ENCODE measurements at places on chromosomes 2 and 18.

GRCh38 chr18:35409911-35410310 lies 32.8 kb upstream of the ZNF396 start:
- DNase-seq, result no peak

- DNase-seq, result no peak
These were observed 72.5 kb downstream of the ACOXL start for GRCh38 chr2:110804915-110805314.

- DNase-seq, result no peak
These were observed 100.9 kb upstream of the SERTAD2 start for GRCh38 chr2:64754570-64754969.

- peak; percentile 8 for DNase-seq
These were observed 92.6 kb downstream of the VAPA start for GRCh38 chr18:10006311-10006893.

GRCh38 chr2:119416299-119416923 lies 15.2 kb upstream of the TMEM37 start:
- no peak for DNase-seq

DNA sequence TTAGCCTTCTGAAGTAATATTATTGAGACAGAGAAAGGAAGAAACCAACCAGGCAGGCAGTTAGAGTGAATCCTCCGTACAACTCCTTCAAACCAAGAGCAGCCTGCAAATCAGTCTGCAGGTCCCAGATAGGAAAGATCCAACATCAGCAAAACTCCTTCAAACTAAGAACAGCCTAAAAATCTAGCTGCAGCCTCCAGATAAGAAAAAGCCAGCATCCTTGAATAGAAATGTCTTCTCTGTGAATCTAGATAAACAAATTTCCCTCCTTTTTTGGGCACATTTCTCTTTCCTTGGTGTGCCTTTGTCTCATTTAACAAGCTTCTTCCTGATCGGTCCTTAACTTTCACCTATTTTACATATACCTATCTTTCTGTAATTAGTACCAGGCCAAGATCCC lies 1004.6 kb upstream of the TMEFF2 start:
- no peak for DNase-seq

DNA sequence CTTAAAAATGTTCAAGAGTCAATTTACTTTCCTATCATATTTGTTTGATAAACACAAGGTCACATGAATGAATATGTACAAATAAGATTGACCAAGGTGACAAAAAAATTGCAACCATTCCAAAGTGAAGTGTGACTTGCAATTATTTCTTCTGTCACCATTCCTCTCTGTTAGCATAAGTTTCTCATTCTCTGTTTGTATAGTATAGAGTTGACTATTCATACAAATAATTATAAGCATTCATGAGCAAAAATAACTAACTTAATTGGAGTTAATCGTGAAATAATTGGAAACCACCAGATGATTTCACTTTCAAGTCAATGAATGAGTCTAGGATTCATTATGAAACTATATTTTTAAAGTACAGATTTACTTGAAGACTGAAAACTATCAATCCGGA lies 42.1 kb downstream of the PGAP1 start:
- DNase-seq, result no peak

GRCh38 chr18:50284255-50284885 lies 3.0 kb upstream of the MBD1 start:
- no peak for DNase-seq

DNA sequence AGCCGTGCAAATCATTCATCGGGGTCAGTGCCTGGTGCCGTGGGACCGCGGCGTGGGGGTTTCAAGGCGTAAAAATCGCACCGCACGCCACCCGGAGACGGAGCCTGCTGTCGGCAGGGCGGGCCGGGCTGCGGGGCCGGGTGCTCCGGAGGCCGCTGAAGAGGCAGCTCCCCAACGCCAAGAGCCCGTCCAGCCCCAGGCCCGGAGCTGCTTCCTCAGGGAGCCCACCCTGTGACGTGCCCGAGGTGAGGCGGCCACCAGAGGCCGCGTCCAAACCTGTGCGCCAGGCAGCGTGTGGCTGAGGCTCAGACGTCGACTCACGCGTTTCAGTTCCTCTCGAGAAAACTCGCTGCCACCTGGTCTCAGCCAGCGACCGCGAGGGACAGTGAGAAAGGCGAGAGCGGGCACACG lies 98.1 kb downstream of the NFATC1 start:
- no peak for DNase-seq

DNA sequence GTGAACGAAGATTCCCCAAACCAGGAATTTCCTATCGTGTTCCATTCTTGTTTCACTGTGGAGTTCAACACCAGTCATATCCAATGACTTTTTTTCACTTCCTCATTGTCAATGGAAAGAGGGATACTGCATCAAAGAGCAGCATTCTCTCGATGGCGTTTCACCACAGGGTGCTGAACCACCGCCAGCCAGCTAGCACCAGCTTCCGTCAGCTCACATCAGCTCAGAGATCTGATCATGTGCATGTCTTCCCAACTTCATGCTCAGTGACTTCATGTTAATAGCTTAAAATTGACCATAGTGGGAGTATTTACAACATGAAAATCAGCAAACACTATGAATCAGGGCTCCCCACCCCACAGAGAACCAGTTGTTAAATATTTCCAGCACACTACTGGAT lies 359.9 kb downstream of the TNS1 start:
- DNase-seq, result no peak

- no peak for DNase-seq
These were observed 16.2 kb upstream of the TMEM178A start for GRCh38 chr2:39649511-39649910.

DNA sequence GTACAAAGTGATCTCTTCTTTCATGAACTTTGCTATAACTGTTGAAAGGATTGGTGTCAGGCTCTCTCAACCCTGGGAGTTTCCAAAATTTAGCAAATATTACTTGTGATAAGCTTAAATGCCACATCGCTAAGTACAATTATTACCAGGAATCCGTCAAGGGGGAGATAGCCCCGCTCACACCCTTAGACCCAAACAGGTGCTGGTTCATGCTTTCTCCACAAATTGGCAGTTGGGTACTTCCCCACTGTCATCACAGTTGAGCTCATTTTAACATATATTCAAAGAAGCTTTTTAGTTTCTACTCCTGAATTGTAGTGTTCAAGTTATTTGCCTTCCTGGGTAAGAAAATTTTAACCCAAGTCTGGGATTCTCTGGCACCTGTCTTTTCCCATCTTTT lies 29.8 kb upstream of the EPB41L5 start:
- DNase-seq, result no peak

- no peak for DNase-seq
These were observed 91.7 kb upstream of the RAB6C start for GRCh38 chr2:129887688-129888266.

GRCh38 chr18:54387631-54388030 lies 29.9 kb downstream of the C18orf54 start:
- no peak for DNase-seq

DNA sequence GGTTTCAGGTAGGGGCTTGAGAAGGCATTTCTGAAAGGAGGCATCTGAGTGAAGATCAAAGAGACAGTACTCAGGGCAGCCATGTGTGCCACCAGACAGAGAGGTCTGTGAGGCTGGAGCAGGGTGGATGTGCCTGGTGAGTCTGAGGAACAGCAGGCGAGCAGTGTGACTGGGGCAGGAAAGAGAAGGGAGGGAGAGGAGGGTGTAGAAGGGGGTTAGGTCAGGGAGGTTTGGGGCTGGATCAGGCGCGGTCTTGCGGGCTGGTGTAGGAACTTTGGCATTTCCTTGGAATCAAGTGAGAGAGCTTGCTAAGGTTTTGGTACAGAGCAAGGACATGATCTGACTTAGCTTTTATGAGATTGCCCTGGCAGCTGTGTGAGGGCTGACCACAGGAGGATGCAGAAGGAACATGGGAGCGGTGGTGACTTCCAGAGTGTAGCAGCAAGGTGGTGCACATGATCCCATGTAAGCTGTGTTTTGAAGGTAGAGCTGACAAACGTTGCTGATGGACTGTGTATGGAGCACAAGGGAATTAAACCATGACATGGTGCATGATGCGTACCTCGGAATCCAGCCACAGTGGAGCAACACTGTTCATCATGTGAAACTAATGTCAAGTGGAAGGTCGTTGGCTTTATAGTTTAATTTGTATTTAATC lies 13.9 kb downstream of the RAB31 start:
- no peak for DNase-seq

GRCh38 chr18:70659036-70659925 lies 370.4 kb downstream of the SOCS6 start:
- no peak for DNase-seq

GRCh38 chr2:196487417-196487816 lies 152.1 kb upstream of the CCDC150 start:
- DNase-seq, result no peak

- no peak for DNase-seq
These were observed 5.5 kb upstream of the CCDC68 start for GRCh38 chr18:54964741-54965140.

GRCh38 chr18:65523461-65523860 lies 227.4 kb upstream of the CDH7 start:
- DNase-seq, result no peak

- DNase-seq, result no peak
These were observed 172.2 kb downstream of the GLI2 start for GRCh38 chr2:120907822-120908221.

DNA sequence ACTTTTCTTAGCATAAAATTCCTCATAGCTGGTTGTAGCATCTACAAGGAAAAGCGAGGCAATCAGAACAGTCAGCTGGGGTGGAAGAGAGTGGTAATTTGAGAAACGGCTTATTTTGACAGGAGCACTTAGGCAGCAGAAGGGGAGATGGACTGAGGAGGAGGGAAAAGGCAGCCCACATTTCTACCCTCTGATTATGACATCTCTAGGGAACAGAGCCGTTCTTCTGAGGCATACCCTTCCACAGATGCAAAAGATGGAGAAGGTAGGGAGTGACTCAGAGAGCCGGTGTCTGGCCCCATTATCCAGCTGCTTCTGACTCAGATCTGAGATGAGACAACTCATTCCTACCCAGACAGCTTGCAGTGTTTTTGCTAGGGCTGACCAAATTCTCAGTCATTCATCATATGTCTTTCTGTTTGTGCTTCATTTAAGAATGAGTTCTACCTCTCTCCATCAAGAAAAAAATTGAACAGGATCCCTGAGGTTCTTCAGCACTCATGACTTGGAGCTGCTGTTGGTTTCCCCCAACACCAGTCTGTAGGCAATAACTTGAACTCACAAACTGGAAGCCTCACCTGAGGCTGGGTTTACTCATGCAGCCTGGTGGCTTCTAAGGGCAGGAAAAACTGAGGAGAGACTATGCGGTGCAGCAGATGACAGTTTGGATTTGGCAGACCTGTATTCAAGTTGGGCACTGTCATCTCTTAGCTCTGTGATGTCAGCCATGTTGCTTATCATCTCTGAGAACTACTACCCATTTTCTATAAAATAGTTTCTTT lies 15.9 kb upstream of the SEC11C start:
- peak; percentile 14 for DNase-seq

DNA sequence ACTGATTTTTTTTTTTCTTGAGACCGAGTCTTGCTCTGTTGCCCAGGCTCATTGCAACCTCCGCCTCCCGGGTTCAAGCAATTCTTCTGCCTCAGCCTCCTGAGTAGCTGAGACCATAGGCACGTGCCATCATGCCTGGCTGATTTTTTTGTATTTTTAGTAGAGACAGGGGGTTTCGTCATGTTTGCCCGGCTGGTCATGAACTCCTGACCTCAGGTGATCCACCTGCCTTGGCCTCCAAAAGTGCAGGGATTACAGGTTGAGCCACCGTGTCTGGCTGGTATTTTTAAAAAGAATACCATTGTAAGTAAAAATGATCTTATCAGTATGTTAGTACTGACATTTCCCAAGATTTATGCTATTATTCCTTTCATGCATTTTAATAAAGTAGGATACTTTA lies 105.7 kb downstream of the PIEZO2 start:
- DNase-seq, result no peak

DNA sequence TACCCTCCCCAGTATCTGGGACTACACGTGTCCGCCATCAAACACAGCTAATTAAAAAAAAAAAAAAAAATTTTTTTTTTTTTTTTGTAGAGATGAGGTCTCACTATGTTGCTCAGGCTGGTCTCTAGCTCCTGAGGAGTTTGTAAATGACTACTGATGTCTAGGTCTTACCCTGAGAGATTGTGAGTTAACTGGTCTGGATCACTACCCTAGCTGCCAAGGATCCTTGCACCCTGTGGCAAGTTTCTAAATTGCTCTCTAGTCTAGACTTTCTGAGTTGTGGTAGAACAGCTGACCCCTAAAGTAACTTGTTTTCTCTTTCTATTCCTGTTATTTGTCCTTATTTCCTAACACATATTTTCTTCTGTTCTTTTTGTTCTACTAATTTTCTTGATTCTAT lies 44.5 kb downstream of the ABHD3 start:
- DNase-seq, result no peak

- DNase-seq, result no peak
These were observed 86.6 kb upstream of the FAM237A start for GRCh38 chr2:206555721-206556120.

GRCh38 chr2:238695538-238695937 lies 152.3 kb upstream of the TWIST2 start:
- no peak for DNase-seq

- peak; percentile 67 for DNase-seq
These were observed at the start of gene CELF4 for GRCh38 chr18:37565101-37565976. CELF4 (minus strand) TSS chr18:37565798.

DNA sequence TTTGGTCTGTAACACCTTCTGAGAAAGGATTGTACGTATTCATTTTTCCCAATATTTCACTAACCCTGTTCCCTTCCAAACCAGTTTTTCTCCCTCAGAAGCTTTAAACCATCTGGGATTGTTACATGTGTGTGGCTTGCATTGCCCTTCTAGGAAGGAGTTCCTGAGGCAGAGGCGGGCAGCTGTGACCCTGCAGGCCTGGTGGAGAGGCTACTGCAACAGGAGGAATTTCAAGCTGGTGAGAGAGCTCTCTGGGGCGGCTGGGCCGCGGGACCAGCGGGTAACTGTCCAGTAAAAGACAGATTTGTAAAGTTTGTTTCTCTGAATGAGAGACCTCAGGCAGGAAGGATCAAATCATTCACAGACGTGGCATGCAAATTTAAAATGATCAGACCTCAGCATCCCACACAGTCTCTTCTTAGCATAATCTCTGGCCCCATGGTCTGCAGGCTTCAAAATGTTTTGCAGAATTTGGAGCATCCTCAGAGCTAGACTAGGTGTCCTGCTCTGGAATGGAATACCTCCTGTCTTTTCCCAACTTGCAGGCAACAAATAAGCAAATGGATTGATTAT lies 40.2 kb upstream of the GPR17 start:
- DNase-seq, result no peak
